ENCODE measurements at places on chromosomes 6 and 20.

DNA sequence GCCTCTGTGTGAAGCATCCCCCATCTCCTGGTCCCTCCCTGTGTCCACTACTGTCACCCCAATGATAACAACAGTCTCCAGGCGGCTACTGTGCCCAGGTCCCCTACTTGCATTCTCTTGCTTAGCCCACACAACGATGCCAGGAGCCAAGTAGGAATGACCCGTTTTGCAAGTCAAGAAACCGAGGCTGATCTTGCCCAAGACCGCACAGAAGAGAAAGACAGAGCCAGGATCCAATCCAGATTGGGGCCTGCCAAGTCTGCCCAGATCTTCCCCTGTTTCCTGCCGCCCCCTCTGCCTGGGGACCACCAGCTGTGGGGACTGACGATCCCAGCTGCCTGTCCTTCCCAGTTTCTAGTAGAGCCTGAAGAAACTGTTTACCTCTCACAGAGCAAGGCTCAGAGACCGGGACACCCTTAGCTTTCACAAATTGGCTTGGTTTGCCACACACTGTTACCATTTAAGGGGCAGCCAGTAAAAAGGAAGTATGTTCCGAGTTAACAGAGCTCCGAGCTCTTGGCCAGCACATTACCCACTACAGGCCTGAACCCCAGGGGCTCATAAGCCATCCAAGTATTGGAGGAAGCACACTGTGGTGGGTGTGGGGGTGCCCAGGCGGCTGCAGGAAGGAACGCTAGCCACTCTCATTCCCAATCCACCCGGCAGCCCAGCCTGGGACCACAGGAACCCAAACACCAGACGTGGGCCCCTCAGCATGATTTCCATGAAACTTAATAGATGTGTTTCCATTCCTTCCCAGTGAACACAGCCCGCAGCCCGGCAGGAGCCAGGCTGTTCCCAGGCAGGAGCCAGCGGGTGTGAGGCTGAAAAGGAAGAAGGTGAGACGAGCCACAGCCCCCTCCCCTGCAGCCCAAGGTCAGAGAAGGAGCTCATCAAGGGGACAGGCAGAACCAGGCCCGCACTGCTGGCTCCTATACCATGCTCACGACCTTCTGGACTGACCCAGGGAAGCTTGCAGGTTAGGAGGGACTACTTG is 7.9 kb downstream of the KIAA1755 start:
- no peak for DNase-seq

DNA sequence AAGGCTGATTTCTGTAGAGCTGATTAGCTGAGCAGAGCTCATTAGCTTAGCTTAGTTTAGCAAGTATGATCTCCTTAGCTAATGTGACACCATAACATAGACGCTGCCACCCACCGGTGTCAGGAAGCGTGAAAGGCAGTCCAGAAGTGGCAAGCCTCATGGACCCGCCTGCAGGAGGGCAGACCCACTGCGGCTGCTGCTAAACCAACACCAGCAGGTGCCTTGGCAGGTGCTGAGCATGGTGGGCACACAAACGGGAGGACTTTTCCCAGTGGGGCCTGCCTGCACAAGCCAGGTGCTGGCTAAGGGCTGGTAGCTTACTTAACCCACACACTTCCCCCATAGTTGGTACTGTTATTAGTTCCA is 22.7 kb downstream of the ZDHHC14 start:
- no peak for DNase-seq

DNA sequence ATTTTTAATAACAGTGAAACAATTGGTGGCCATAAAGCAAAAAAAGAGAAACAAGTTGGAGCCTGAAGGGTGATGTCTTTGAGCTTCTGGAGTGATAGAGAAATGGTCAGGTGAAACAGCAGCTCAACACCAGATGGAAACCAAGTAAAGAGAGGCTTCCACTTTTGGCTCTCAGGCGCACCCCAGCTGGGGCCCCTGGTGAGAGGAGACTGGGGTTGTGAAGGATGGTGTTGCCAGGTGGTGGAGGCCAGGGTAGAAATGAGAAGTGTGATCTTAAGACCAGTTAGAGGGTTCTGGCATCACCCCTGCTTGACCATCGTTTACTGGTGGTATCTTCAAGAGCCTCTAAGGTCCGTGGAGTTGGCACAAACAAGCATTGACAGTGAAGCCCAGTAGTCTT is 126.0 kb upstream of the AKIRIN2 start:
- DNase-seq, result no peak

- no peak for DNase-seq
These were observed 33.9 kb upstream of the FBXO30 start for GRCh38 chr6:145848541-145848940.

- peak; percentile 90 for DNase-seq
These were observed 156.0 kb downstream of the CEBPB start for GRCh38 chr20:50346374-50347283.

GRCh38 chr20:4966826-4967751 is 34.2 kb downstream of the SLC23A2 start:
- no peak for DNase-seq

DNA sequence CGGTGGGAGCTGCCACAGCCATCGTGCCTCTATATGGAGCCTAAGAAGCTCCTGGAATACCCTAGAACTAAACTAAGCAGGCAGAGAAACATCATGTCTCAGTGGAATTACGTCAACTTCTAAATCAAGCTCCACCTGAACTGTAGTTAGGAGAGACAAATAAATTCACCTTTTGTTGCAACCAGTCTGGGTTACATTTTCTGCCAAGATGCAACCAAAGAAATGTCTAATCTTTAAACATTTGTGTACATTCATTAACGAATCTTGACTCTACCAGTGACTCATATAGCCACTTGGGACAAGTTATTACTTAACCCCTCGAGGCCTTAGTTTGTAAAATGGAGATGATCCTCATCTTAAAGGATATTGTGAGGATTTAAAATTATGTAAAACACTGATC is 8.9 kb downstream of the PTPRK start:
- DNase-seq, result peak; percentile 66

- DNase-seq, result no peak
These were observed 25.9 kb upstream of the ATXN1 start for GRCh38 chr6:16787128-16787682.

GRCh38 chr6:31972709-31973350 is 892 bp upstream of the DXO start:
- DNase-seq, result peak; percentile 87

GRCh38 chr6:109768485-109768884 is 77.4 kb downstream of the FIG4 start:
- DNase-seq, result peak; percentile 87

DNA sequence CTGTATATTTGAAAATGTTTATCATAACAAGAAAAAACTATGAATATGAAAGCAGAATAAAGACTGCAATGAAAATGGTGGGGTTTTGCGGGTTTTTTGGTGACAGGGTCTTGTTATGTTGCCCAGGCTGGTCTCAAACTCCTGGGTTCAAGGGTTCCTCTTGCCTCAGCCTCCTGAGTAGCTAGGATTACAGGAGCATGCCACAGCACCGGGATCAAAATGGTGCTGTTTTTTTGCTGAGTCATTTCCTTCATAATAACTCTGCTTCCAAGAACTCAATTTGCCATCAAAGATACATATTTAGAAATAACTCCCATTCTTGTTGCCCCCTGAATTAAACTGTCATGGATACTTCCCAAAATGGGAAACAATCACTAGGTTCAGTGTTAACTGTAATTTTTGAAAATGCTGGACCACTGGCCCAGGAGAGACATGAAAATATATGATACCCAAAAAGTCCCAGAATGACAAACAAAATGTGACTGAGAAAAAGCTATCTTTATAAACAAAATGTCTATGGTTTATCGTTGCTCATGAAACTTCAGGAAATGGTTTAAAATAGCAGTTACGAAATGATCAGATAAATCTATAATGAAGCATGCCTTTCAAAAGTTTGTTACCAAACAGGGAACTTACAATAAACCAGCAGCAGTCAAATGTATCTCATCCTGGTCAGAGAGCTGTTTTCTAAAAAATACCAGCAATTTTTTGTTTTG is 32.2 kb downstream of the ILRUN start:
- peak; percentile 47 for DNase-seq

- peak; percentile 72 for DNase-seq
These were observed 5.6 kb upstream of the ADGRF1 start for GRCh38 chr6:47047479-47048407.

GRCh38 chr20:23652371-23652770 is 14.6 kb upstream of the CST3 start:
- DNase-seq, result no peak

DNA sequence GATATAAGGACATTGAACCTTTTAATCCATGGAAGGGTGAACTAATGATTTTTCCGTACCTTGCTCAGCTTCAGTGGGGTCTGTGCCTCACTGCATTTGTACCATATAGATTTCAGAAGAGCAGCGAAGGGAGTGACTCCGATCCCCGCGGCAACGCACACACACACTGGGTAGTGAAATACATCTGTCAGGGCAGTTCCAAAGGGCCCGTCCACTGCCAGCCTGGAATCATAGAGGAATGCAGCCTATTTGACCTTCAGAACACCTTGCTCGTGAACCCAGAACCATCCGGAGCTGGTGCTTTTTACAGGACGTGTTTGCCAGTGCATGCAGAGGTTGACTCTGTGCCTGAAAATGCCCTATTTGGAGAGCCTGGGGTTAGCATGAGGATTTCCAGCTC is 33.0 kb downstream of the NOX3 start:
- DNase-seq, result no peak

DNA sequence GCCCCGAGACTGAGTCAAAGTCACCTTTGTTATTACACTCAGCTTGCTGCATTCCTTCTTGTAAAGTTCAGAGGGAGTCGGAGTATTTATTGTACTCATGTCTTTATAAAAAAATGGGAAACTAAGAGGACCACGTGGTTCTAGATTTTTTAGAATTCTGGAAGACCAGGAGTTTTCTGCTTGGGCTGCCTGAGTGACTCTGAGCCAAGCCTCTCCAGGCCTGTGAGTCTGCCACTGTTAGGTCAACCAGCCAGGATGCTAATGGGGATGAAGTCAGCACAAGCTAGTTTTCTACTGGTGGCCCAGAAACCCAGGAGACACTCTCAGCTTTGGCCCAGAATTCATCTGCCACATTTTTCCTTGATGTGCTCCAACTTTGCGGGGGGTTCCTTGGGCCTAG is 453.5 kb upstream of the SULF2 start:
- peak; percentile 48 for DNase-seq

GRCh38 chr20:48482790-48483189 is 345.0 kb downstream of the PREX1 start:
- DNase-seq, result no peak

- DNase-seq, result peak; percentile 33
These were observed 61.0 kb downstream of the TSHZ2 start for GRCh38 chr20:53033176-53033575.

- DNase-seq, result no peak
These were observed 294.1 kb downstream of the NRN1 start for GRCh38 chr6:5712349-5713215.

GRCh38 chr6:157778719-157779118 is 44.3 kb upstream of the SNX9 start:
- no peak for DNase-seq

DNA sequence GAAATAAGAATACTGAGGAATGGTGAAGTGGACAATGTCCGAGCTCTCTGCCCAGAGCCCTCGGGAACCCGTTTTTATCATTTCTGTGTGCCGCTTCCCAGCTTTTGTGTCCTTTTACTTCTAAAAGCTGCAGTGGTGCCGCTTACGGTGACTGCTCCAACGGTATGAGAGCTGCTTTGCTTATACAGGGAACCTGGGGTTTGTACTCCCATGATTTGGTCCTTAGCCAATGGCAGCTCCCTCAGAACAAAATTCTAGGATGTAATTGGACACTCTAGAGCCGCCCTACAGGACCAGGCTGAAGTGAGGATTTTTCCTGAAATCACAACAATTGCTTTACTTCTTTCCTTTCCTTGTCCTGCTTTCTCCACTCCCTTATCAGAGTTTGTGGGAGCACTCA is 24.2 kb upstream of the PCSK2 start:
- DNase-seq, result no peak

DNA sequence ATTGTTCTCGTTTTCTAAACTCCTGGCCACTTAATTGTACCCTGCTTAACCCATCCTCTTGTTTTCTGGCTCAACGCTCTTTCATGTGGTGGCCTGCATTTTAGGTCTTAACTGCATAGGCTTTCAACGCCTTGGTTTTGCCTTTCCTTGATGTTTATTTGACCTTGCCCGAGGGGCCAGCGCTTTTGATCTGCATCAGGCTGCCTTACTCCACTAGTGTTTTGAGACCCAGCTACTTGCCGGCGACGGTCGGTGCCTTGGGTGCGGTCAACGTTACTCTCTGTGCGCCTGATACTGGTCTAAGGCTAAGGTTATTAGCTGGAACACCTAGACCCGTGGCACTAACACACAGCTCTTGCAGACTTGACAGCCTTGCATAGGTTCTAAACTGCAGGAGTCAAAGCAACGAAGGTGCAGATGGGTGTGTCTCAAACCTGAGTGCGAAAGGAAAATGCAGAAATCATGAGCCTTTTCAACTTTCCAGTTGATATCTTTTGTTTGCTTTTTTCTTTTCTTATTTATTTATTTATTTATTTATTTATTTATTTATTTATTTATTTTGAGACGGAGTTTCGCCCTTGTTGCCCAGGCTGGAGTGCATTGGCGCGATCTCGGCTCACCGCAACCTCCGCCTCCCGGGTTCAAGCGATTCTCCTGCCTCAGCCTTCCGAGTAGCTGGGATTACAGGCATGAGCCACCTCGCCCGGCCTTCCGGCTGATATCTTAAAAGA is 138.8 kb downstream of the HFE start:
- DNase-seq, result no peak

DNA sequence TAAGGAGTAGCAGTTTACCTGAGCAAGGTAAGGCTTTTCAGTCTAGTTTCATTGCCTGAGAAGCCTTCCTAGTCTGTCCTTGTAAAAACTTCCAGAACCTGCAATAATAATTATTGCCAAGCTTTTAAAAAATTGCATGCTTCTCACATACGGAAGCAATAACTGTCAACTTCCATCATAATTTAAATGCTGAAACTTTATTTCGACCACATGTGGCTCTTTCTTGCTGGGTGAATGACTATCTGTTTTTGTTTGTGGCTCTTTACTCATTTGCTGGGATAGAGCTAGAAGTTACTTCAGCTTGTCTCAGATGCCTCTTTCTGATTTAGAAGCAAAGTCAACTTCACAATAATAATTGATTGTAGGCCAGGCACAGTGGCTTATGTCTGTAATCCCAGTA is 95.9 kb upstream of the COL21A1 start:
- no peak for DNase-seq

GRCh38 chr6:143328876-143329275 is 121.6 kb downstream of the ADAT2 start:
- peak; percentile 39 for DNase-seq

- DNase-seq, result peak; percentile 54
These were observed 4.4 kb downstream of the ZKSCAN3 start for GRCh38 chr6:28353981-28354676.

- DNase-seq, result no peak
These were observed 253.8 kb downstream of the NKAIN2 start for GRCh38 chr6:124057461-124057860.
